ENCODE measurements at places on chromosomes 2 and 18. TPM values are rescaled to one million over a fixed set of nuclear protein-coding genes. Genes with fewer than 3 reads are reported as not detected.

The RND3 gene
- 41.7 TPM for total RNA-seq

The IL36G gene
- 0.24 TPM for total RNA-seq

The TLX2 gene
- 4.2 TPM for total RNA-seq

The EPAS1 gene
- 12.3 TPM for total RNA-seq

The ADD2 gene
- total RNA-seq = not detected

The AQP4 gene
- not detected for total RNA-seq

The CDKL4 gene
- 0.12 TPM for total RNA-seq

The GPR55 gene
- 0.24 TPM for total RNA-seq

The DYNAP gene
- total RNA-seq = not detected

The CROCC2 gene
- 0.12 TPM for total RNA-seq

The LIMS3 gene
- 3.1 TPM for total RNA-seq

The CD8A gene
- total RNA-seq = not detected

The ZC3H6 gene
- total RNA-seq = 4.3 TPM

The UNC50 gene
- 72.8 TPM for total RNA-seq

The KDM3A gene
- total RNA-seq = 20.1 TPM

The ACVR1C gene
- total RNA-seq = 0.12 TPM

The NT5DC4 gene
- total RNA-seq = not detected

The GBX2 gene
- 0.24 TPM for total RNA-seq

The RBM44 gene
- total RNA-seq = 1.7 TPM

The COL4A4 gene
- total RNA-seq = 1.4 TPM

The ZAP70 gene
- total RNA-seq = 2.0 TPM

The CAVIN2 gene
- not detected for total RNA-seq

The L3MBTL4 gene
- under 0.01 TPM for total RNA-seq

The DSG1 gene
- total RNA-seq = not detected

The FSHR gene
- not detected for total RNA-seq

The LRRTM4 gene
- total RNA-seq = 0.10 TPM

The FBXO15 gene
- 0.96 TPM for total RNA-seq

The MEP1B gene
- total RNA-seq = not detected

The C2orf78 gene
- not detected for total RNA-seq

The ANKRD62 gene
- not detected for total RNA-seq
